ENCODE measurements at places on chromosomes 11 and 22.

- no peak for DNase-seq
Observed at GRCh38 chr11:65558002-65558929, at the start of gene LTBP3. Gene LTBP3, minus strand, starts transcription at chr11:65558359. Its CDS starts 400 bp downstream, at chr11:65557959.

DNA sequence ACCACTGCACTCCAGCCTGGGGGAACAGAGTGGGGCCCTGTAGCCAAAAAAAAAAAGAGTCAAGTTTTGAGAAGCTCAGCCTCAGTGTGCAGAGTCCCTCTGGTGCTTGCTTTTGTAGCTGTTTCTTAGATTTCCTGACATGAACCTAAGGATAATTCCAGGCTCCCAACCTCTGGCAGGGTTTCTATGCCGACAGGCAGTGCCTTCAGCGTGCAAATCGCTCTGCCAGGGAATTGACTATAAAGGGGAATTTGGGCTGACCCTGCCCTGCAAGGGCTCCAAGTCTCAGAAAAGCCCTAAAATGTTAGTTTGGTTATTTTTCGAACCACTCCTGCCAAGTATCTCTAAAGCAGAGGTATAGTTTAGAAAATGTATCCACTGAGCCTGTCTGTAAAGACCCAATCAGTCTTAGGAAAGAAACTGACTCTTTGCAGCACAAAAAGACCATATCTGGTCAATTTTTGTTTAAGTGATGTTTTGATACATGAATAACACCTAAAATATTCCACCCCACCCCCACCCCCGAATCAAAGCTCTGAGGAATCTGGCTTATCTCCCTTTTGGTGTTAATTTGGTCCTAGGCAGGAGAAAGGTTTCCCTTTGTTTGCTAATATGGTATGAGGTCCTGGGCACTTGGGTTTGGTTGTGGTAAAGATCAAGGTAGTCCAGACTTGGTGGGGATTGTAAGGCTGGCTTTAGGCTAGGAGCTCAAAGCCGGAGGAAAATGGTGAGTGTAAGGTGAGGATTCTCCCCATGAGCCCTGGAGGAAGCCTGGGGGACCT is 49.7 kb downstream of the ANO1 start:
- DNase-seq: no peak

- DNase-seq: no peak
Observed at GRCh38 chr11:104402812-104403521, 239.0 kb upstream of the PDGFD start.

- DNase-seq: no peak
Observed at GRCh38 chr11:7499081-7499480, 13.8 kb downstream of the OLFML1 start.

DNA sequence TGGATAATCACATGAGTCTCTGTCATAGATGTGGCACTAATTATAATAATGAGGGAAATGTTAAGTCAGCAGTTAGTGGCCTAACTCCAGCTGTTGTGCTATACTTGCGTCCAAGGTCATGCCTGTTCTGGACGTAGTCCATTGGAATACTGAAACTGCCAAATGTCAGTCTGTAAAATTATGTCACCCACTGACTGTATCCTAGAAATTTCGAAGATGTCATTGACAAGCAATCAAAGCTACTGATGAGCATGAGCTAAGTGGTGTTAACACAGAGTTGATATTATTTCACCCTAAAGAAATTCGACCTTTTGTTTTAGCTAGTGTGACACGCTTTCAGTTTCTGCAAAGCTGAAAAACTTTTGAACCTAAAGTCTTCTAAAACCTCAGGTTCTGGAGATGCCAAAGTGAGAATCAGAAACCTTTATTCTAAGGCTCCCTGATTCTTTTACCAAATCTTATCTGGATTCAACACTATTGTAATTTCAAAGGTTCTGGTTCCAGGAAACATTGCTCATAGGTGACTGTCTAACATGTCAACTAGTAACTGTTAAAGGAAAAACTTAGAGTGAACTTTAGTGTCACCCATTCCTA is 14.9 kb upstream of the ME3 start:
- DNase-seq: no peak

- DNase-seq: no peak
Observed at GRCh38 chr22:47233316-47234243, 471.1 kb downstream of the TBC1D22A start.

DNA sequence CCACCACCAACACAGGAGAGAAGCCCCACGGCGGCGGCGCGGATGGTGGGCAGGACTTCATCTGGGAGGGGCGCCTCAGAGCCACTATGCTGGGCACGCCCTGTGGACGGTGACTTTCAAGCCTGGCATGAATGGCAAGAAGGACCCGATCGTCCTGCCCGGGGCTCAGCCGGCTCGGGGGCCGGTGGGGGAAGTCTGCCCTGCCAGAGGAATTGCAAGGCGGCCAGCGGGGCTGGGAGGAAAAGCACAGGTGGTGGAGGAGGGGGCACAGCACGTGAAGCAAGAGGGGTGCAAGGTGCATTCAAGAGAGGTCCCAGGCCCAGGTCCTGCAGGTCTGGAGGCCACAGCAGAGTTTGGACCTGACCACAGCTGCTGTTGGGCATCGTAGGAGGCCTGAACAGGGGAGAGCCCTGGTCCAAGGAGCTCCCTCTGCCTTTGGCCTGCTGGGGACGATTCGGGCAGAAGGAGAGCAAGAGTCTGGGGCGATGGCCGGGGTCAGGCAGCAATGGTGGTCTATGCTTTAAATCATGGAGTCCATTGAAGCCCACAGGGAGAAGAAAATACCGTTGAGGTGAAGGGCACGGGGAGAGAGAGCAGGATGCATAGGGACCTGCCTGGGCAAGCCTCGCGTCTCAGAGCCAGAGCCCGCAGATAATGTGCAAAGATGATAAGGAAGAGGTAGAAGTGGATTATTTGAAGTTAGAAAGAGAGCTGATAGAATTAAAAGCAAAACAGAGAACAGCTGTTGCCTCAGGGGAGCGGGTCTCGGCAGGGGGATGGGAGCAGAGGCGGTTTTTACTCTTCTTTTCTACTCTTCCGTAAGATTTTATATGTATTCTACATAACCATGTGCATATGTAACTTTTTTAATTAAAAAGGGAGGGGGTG is 82.6 kb upstream of the SHISAL1 start:
- no peak for DNase-seq

DNA sequence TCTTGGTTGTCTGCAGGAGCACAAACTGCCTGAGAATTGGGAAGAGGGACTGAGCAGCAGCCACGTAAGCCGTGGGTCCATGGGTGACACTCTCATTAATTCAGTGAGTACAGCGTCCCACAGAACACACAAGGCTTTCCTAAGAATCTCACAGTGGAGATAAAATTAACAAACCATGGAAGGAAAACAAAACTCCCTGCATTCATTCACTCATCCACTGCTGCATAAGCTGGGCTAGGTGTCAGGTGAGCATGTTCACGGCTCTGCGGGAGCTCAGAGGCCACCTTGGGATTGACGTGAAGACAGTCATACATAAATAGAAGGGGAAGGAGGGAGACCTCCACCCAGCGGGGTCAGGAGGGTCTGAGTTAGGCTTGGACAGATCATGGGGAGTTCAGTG is 1442.7 kb downstream of the TBC1D22A start:
- no peak for DNase-seq

- no peak for DNase-seq
Observed at GRCh38 chr11:81989093-81989492, 744.6 kb downstream of the FAM181B start.

- no peak for DNase-seq
Observed at GRCh38 chr11:130402570-130402969, 25.8 kb downstream of the ADAMTS8 start.

GRCh38 chr22:44406341-44407170 is 91.5 kb downstream of the RTL6 start:
- DNase-seq: no peak

DNA sequence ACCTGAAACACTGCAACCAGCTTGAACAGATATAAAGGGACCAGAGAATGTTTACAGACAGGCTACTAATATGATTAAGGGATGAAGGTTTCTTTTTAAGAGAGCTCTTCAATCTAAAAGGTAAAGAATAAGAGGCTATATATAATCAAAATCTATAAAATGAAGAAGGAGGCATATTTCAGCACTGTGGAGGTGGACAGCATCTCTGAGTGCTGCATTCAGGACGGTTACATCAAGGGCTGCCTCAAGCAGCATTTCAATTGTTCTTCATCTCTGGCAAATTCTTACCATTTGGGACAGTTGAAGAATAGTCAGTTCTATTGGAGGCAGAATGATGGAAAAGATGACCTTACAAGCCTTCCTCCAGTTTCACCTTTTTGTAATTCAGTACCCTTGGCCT is 139.6 kb upstream of the LMO1 start:
- no peak for DNase-seq

DNA sequence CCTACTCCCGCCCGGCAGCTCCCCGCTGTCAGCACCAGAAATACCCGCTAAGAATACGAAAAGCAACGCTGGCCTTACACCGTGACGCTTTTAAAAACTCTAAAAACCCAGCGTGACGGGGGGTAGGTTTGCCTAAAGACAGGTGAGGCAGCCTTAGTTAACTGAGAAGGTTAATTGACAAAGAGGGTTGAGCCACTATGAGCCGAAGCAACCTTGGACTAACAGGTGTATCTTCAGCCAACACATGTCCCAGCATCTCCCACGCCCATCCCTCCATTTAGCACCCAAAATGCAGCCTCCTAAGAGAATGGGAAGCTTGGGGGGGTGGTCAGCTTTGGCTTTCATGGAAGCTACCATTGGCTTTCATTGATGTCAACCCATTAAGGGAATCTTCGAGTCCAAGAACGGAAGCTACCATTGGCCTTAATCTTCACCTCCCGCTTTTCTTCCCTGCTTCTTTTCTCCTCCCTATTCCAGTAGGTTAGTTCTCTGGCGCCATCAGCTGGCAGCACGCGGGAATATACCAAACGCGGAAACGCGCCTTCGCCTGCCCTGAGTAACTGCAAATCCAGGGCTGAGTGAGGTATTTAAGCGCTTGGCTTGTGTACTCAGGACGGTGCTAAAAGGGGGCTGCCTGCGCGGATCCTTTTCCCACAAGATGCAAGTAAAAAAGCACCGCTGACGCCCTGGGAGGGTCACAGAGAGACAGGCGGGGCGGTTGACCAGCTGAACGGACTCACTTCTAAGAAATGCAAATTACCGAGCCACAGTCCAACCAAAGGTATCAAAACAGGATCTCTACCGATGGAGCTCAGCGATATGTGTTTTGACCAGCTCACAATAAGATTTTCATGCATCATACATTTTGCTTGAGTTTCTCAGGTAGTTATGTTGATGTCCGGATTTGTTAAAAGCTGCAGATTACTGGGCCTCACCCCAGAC is 38.5 kb upstream of the GLYATL1 start:
- no peak for DNase-seq

- no peak for DNase-seq
Observed at GRCh38 chr11:120945042-120945441, 78.9 kb upstream of the TBCEL start.

DNA sequence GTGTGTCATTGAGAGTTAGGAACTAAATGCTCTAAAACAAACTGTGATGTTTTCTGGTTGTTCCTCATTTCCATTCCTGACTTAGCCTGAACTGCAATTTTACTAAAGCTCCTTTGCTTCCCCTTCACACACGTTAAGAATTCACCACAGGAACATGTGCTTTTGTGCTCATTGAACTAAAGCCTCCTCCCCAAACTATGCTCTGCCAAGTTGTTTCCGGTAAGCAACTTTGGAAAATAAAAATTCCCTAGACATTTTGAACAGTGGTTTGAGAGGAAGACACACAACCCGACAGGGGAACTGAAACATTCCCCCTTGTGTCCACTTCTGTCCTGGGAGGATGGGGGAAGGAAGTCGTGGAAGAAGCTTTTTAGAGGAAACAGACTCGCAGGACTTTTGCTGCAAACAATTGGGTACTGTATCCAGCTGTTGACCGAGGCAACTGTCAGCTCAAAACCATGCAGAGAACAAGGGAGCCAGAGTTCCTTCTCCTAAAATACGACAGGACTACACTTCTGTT is 66.9 kb downstream of the GAB2 start:
- DNase-seq: no peak

- no peak for DNase-seq
Observed at GRCh38 chr11:17508306-17508705, 31.7 kb upstream of the ABCC8 start.

GRCh38 chr11:35614939-35615569 is 3.2 kb upstream of the FJX1 start:
- DNase-seq: no peak

DNA sequence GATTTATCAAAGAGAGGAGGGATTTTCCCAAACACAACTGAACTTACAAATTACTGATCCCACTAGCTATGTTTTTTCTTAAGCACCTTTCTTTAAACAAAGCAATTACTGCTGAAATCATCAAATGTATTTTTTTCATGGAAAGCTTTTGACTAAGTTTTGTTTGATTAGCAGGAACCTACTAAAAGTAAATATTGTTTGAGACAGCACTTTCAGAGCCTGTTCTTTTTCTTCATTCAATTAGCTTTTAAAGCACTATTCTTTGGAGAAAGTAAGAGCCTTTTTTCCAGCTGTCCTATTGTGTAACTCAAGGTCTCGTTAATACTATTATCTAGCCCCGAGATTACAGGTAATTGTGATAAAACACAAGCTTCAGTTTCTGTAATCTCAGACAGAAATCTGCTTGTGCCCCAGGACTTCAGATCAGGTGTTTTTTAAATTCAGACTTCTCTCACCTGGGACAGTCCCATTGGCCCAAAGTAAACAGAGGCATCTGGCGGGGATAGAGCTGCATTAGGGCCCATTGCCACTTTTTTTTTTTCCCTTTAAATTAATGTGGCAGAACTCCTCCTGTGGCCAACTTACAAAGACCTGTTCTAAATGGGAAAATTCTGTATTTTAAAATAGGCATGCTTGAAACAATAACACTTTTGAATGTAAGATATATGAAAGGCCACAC is 11.0 kb downstream of the CSTPP1 start:
- no peak for DNase-seq

GRCh38 chr11:121514432-121515334 is 61.9 kb upstream of the SORL1-AS1 start:
- no peak for DNase-seq

DNA sequence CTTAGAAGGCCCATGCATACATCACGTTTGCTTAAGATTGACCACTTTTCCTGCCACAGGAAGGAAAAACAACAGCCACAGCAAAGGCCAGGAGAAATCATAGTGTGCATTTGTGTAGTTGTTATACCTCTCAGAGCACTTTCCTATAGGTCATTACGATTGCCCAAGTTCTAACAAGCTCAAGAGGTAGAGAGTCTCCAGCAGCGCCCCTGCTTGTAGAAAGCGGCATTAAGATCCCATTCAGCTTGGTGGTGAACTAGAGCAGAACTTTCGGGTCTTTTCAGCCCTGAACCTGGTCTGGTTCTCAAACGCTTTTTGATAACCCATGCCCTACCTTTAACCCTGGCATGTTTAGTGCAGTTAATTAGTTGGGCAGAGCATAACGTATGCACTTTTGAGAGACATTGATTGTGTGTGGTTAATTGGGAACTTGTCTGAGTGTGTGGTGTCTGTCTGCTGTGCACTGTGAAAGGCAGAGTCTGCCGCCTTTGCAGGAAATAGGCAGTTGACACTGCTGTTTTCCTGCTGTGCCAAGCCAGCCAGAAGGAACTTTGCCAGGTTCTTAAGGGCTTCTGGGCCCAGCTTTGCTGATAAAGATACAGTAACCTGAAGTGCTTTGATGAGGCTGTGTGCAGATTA is 109.9 kb upstream of the CLMP start:
- DNase-seq: no peak

GRCh38 chr11:104219096-104219495 is 55.1 kb upstream of the PDGFD start:
- no peak for DNase-seq
